ENCODE measurements at places on chromosomes 2 and 18. TPM values are rescaled to one million over a fixed set of nuclear protein-coding genes. Genes with fewer than 3 reads are reported as not detected.
A peak's percentile ranks its signal among the peaks of the same experiment; 100 is the strongest.

GRCh38 chr2:66457545-66457944, 22.6 kb downstream of the MEIS1 start:
- H3K27ac ChIP-seq, result no peak overlapping the region
- peaks cover 41% of the 10 kb centered on the region for H3K36me3 ChIP-seq
- DNase-seq, result no peak
- H3K4me1 ChIP-seq, result peaks cover 25% of the 10 kb centered on the region

GRCh38 chr18:6836331-6836730, 106.8 kb downstream of the ARHGAP28 start:
- H3K4me1 ChIP-seq, result peaks cover 11% of the 10 kb centered on the region
- H3K4me3 ChIP-seq, result no peak overlapping the region
- H3K27ac ChIP-seq, result peak overlapping the region; percentile 67
- H3K27me3 ChIP-seq, result no peaks in the 10 kb centered on the region

GRCh38 chr2:137607722-137608318, 356.5 kb upstream of the HNMT start:
- H3K27ac ChIP-seq, result no peak overlapping the region
- no peak for DNase-seq
- no peak overlapping the region for H3K4me3 ChIP-seq
- H3K4me1 ChIP-seq, result no peaks in the 10 kb centered on the region
- no peaks in the 10 kb centered on the region for H3K27me3 ChIP-seq

The SCYGR4 gene
- not detected for polyA plus RNA-seq

- H3K4me3 ChIP-seq, result no peak overlapping the region
- no peak for DNase-seq
- H3K27ac ChIP-seq, result peak overlapping the region; percentile 13
- H3K27me3 ChIP-seq, result no peaks in the 10 kb centered on the region
- no peaks in the 10 kb centered on the region for H3K36me3 ChIP-seq
These were observed 49.5 kb downstream of the LBH start for GRCh38 chr2:30280596-30281434.

- no peak overlapping the region for H3K4me3 ChIP-seq
- peak; percentile 50 for DNase-seq
- H3K36me3 ChIP-seq, result no peaks in the 10 kb centered on the region
- H3K27me3 ChIP-seq, result no peaks in the 10 kb centered on the region
- no peak overlapping the region for H3K27ac ChIP-seq
These were observed 52.3 kb downstream of the TCF7L1 start for GRCh38 chr2:85185431-85185940.

The LOXHD1 gene
- not detected for polyA plus RNA-seq

The EVX2 gene
- not detected for polyA plus RNA-seq

DNA sequence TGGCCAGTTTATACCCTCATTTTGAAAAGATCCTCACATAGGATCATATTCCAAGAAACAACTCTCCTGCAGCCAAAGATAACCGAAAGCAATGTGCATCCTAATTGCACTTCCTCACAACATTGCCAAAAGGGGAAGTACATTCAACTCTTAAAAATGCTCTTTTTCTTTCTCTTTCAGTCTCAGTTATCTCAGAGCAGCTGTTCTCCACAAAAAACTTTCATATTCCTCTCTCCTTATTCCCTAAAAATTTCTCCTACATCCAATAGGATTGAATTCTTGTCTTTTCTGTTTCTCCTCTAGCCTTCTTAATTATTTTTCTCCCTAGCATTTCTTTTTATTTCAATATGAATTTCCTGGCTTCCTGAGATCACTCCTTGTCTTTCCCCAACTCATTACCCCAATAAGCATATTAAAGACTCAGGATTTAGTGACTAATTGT, 7.4 kb upstream of the VRK2 start:
- H3K27ac ChIP-seq, result peak overlapping the region; percentile 44
- peak; percentile 75 for DNase-seq
- H3K36me3 ChIP-seq, result no peaks in the 10 kb centered on the region
- no peak overlapping the region for H3K4me3 ChIP-seq
- H3K27me3 ChIP-seq, result no peaks in the 10 kb centered on the region
- no peaks in the 10 kb centered on the region for H3K4me1 ChIP-seq

GRCh38 chr2:198448789-198449188, 644.4 kb downstream of the PLCL1 start:
- no peaks in the 10 kb centered on the region for H3K4me1 ChIP-seq
- H3K27me3 ChIP-seq, result no peaks in the 10 kb centered on the region
- H3K27ac ChIP-seq, result no peak overlapping the region
- H3K36me3 ChIP-seq, result no peaks in the 10 kb centered on the region

The UGT1A3 gene
- polyA plus RNA-seq, result not detected

DNA sequence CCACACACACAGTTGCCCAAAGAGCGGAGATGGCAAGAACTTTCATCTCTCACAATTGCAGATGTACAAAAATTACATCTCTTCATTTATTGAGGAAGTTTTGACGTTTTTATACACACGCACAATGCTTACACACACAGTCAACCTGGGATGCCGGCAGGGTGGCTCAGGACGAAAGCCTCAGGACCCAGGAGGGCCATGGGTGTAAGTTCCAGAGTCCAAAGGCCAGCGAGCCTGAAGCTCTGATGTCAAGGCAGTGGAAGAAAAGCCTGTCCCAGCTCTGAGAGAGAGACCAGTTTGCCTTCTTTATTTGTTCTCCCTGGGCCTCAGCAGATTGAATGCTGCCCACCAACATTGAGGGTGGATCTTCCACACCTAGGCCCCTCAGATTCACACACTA, 10.1 kb downstream of the AMER3 start:
- no peak for DNase-seq
- H3K36me3 ChIP-seq, result no peaks in the 10 kb centered on the region
- no peak overlapping the region for H3K27ac ChIP-seq

DNA sequence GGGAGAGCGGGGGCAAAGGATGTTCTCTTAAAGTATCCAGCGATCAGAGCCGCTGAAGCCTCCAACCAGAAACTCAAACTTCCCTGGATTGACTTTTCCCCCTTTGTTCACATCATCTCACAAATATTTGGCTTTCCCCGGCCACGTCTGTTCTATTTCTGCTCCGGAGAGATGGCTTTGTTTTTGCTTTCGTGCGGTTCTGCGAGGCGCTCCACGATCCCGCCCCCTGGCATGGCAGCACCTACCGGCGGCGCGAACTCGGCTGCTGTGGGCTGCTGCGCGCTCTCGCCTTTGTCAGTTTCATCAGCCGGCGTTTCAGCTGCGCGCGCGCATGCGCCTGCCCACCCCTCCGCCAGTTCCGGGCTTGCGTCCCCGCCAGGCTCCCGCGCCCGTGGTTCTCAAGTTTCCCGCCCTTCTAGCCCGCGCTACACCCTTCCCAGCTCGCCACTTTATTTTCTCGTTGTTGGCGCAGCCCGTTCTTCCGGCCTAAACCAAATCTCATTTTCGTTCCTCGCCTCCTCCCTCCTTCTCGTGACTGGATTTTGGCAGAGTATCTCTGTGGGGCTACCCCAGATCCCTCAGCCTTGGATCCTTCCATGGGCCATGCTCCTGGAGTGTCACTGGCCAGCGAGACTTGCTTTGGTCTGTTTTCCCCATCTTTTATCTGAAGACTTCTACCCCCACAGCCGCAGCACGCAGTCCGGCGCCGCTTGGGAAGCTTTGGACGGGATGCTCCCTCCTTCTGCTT, 98.0 kb downstream of the INSIG2 start:
- peak overlapping the region; percentile 55 for H3K4me3 ChIP-seq
- DNase-seq, result peak; percentile 75
- H3K4me1 ChIP-seq, result no peaks in the 10 kb centered on the region
- no peaks in the 10 kb centered on the region for H3K36me3 ChIP-seq

DNA sequence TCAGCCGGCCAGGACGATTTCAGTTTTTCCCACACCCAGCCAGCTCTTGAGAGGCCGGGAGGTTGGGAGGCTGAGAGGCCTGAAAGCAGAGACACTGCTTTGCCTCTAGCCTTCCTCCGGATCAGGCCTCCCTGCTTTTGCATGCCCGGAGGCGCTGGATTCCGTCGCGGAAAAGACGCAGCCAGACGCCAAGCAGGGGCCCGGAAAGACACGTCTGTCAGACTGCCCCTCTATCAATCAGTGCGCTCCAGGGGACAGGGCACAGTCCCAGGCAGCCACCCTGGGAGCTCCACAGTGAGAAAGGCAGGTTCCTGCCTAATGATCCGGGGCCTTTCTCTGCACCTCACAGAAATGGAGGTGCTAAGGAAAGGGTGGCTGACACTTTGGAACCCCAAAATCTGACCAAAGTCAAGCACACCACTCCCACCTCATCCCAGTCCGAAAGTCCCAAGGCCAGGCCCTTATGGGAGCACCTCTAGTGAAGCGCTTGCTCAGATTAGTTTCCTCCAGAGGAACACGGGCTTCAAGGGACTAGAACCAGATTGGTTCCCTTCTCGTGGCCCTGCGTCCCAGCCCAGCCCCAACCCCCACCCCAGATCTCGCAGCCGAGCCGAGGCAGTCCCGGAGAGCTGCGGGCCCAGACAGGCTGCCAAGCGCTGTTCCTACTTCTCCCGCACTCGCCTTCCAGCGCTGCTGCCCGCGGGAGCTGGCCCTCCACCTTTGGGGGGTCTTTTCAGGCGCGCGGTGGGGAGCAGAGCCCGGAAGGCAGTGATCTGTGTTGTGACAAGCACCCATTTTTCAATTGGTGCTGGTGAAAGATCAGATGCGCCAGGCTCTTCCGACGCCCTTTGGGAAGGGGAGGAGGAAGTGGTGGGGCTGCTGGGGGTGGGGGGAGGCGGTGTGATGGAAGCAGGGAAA, 5.0 kb downstream of the DLX1 start:
- DNase-seq, result no peak
- no peaks in the 10 kb centered on the region for H3K36me3 ChIP-seq
- H3K4me3 ChIP-seq, result no peak overlapping the region
- peaks cover 89% of the 10 kb centered on the region for H3K27me3 ChIP-seq
- no peak overlapping the region for H3K27ac ChIP-seq

DNA sequence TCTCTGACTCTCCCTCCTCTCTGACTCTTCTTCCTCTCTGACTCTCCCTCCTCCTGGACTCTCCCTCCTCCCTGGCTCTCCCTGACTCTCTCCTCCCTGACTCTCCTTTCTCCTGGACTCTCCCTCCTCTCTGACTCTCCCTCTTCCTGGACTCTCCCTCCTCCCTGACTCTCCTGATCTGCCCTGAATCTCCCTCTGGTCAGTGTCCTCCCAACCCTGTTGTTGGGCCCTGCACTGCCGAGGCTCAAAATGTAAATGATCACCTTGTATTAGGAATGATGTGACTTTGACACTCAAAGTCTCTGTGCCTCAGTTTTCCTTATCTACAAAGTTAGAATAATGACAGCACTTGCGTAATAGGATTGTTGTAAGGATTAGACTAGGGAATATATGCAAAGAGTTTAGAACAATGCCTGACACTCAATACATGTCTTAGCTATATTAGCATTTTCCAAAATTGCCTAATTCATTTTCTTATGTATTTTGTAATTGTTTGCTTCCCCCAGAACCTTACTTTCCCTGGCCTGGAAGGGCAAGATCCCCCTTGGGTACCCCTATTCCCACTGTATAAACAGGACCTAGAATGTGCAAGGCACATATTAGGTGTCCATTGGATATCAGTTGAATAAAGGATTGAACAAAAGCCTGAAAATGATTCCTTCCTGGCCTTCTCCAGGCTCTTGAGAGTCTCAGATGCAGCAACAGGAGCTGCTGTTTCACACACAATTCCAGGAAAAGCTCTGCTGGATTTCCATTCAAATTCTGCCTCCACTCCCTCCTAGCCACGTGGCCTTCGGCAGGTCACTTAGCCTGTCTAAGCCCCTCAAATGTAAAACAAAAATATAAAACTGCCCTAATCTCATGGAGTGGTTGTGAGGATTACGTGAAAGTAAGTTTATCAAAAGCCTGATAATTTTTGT, 170.1 kb downstream of the INHBB start:
- H3K4me1 ChIP-seq, result 0 out of 2 replicates have a peak, but pooled peaks cover 1% of the 10 kb centered on the region
- H3K27me3 ChIP-seq, result peaks cover 41% of the 10 kb centered on the region
- no peak for DNase-seq
- no peak overlapping the region for H3K4me3 ChIP-seq
- H3K27ac ChIP-seq, result no peak overlapping the region
- no peaks in the 10 kb centered on the region for H3K36me3 ChIP-seq

The CYBRD1 gene
- polyA plus RNA-seq, result 53.2 TPM

GRCh38 chr2:233165895-233166661, 85.4 kb upstream of the ATG16L1 start:
- no peak overlapping the region for H3K27ac ChIP-seq
- H3K36me3 ChIP-seq, result no peaks in the 10 kb centered on the region
- H3K4me1 ChIP-seq, result no peaks in the 10 kb centered on the region
- DNase-seq, result no peak
- H3K4me3 ChIP-seq, result no peak overlapping the region

GRCh38 chr2:100130595-100131391, 11.6 kb downstream of the AFF3 start:
- H3K27me3 ChIP-seq, result peaks cover 8% of the 10 kb centered on the region
- H3K36me3 ChIP-seq, result no peaks in the 10 kb centered on the region
- H3K27ac ChIP-seq, result no peak overlapping the region
- H3K4me3 ChIP-seq, result no peak overlapping the region

DNA sequence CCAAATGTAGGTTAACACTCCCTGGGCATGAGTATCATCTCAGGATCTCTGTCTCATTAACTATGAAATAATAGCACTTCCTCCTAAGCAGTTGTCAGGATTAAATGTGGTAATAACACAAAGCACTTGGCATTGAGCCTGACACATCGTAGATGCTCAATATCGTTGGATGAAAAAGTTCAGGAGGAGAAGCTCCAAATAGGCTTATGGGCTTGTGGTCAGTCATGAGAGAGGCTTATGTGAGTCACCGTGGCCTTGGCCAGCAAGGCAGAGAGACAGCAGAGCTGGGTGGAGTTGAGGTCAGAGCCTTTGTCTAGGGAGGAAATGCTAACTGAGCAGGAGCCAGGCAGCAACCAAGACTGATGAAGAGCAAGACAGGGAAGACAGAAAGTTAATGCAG, 68.3 kb upstream of the PPM1B start:
- H3K4me3 ChIP-seq, result no peak overlapping the region
- peaks cover 5% of the 10 kb centered on the region for H3K4me1 ChIP-seq
- no peaks in the 10 kb centered on the region for H3K36me3 ChIP-seq

GRCh38 chr18:6355789-6356589, 58.7 kb downstream of the L3MBTL4 start:
- no peak overlapping the region for H3K27ac ChIP-seq
- H3K27me3 ChIP-seq, result no peaks in the 10 kb centered on the region
- peak; percentile 40 for DNase-seq

The ADRA2B gene
- polyA plus RNA-seq, result not detected

DNA sequence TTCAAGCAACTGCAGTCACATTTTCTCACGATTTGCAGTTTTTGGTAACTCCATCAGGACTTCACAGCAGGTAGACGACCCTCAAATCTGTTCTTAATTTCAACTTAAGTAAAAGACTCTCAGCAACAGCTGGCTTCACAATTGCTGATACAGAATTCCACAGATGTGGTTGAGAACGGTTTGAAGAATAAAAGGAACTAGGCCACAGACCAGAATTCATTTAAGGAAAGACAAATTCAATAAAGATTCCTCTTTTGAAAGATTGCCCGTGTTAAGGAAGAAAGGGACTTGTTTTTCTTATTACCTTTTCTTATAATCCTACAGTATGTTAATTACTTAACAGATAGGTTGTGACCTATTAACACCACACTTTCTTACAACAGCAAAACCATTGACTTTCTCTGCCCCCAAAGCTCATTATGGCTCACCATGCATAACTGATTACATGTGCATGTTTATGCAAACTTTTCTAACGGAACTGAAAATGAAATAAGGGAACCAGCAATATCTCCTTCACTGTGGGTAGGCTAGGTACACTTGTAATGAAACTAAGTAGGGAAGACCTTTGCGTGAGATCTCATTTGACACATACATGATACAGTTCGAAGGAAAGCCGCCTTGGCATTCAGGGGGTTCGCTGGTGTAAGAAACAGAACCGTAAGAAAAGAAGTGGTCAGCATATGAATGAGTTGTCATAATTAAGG, 4.7 kb upstream of the ZNF516 start:
- no peaks in the 10 kb centered on the region for H3K4me1 ChIP-seq
- no peak overlapping the region for H3K27ac ChIP-seq
- H3K36me3 ChIP-seq, result no peaks in the 10 kb centered on the region
- no peaks in the 10 kb centered on the region for H3K27me3 ChIP-seq

The STARD6 gene
- polyA plus RNA-seq, result not detected
